ENCODE measurements at places on chromosomes 7 and 10.

- DNase-seq, result no peak
Observed at GRCh38 chr10:103479135-103479534, at the start of gene CALHM3. CALHM3 (minus strand) TSS chr10:103479240; CDS start chr10:103479032, 208 bp downstream.

- DNase-seq, result no peak
Observed at GRCh38 chr10:75508239-75508813, 76.9 kb downstream of the LRMDA start.

DNA sequence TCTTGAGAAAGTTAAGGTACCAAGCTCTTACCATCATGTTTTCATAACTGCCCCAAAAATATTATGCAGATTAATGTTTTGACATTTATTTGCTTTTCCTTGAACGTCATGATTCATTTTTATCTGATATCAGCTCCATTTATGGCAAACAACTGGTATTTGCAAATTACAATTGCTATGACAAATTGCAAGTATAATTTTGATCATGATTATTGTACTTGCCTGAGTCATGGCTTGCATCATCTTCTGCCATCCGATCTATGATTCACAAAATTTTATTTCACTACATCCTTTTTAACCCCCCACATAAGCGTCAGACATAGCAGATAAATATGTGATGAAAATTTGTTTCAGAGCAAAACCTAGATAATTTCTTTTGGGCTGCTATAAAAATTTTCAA, 155.0 kb downstream of the STK31 start:
- DNase-seq, result no peak

DNA sequence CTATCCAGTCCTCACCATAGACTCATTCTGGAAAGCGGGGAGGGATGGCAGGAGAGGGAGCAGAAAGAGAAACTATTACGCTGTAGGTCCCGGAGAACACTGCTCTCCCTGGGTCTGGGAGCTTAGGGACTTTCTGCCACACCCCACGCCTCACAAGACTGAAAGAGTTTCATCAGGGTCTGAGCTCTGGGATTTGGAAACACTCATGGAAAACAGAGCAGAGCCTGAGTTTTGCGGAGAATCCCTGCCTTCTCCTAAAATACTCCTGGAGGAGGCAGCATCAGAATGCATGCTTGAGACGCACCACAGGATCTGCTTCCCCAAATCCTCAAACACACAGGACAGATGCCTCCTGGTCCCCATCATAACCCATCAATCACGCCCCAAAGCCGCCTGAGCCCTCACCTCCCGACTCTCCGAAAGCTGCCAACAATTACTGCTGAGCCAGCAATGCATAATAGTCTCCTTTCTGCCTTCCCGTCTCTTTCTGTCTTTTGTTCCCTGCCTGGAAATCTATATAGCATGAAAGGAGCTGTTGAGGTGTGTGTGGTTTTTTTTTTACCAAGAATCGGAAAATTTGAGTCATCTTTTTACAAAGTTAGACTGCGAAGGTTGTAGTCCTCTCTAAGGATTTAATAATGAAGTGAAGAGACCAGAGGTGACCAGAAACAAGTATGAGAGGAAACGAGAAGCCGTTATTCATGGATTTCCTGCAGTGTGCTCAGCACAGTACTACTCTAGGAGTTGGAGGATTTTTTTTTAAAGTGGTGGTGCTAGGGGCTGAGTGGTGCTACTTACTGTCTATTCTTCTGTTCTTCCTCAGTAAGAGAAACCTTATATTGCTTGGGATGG, 37.7 kb downstream of the ASB13 start:
- DNase-seq, result no peak

DNA sequence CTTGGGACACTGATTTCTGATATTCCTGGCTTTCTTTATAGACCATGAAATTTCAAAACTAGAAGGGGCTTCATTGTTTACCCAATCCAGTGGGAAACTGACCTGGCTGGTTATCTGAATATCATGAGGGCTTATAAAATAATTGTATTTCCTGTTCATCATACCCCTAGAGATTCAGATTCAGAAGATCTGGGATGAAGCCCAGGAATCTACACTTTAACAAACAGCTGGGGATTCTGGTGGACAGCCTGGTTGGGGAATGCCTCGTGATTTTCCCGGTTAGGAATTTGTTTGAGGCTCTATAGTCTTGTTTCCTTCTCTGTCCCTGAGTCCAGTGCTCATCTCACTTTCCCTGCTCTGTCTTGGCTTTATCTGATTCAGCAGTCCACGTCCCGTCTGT, 110.3 kb downstream of the ADRA2A start:
- no peak for DNase-seq

GRCh38 chr7:113176836-113177235, 58.5 kb upstream of the SMIM30 start:
- no peak for DNase-seq

GRCh38 chr7:41842956-41843355, 140.1 kb upstream of the INHBA start:
- DNase-seq, result no peak

GRCh38 chr7:138873220-138873892, 75.4 kb upstream of the ATP6V0A4 start:
- no peak for DNase-seq

- DNase-seq, result peak; percentile 85
Observed at GRCh38 chr7:322111-322671, 32.2 kb downstream of the FOXL3 start.

DNA sequence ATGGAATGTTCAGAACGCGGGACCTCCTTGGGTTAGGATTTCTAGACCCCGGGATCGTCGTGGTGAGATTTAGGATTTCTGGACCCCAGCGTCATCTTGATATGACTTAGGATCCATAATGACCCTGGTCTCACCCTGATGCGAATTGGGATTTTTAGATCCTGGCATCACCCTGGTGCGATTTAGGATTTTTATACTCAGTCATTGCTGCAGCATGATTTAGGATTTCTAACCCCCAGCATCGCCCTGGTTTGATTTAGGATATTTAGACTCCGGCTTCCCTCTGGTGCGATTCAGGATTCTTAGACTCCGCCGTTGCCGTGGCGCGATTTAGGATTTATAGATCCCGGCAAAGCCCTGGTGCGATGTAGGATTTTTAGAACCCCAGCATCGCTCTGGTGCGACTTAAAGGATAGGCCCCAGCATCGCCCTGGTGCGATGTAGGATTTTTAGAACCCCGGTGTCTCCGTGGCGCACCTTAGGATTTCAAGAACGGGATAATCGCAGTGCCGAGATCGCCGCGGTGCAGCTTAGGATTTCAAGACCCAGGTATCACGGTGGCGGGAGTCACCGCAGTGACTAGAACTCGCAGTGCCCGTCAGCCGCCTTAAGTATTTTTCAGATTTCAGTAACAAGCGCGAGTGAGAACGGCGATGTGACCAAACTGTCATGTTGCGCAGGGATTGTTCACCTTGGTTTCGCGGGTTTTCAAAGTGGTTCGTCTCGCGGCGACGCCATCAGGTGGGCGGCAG, 814 bp downstream of the MEST start:
- no peak for DNase-seq

- DNase-seq, result no peak
Observed at GRCh38 chr7:114051871-114052331, 133.1 kb upstream of the PPP1R3A start.

- no peak for DNase-seq
Observed at GRCh38 chr7:155863721-155864151, 51.5 kb upstream of the SHH start.
